ENCODE measurements at places on chromosomes 5 and 9. TPM values are rescaled to one million over a fixed set of nuclear protein-coding genes. Genes with fewer than 3 reads are reported as not detected.
A peak's percentile ranks its signal among the peaks of the same experiment; 100 is the strongest.

OLFM1 gene
- 2.0 TPM for total RNA-seq

LHX2 gene
- total RNA-seq = not detected

FBN2 gene
- total RNA-seq = 80.1 TPM

MYMK gene
- not detected for total RNA-seq

SIT1 gene
- not detected for total RNA-seq

FPGS gene
- total RNA-seq = 77.0 TPM

IFNA21 gene
- not detected for total RNA-seq

- DNase-seq = no peak
- H3K36me3 ChIP-seq = no peaks in the 10 kb centered on the region
- peaks cover 8% of the 10 kb centered on the region for H3K4me1 ChIP-seq
- peak overlapping the region; percentile 86 for H3K27ac ChIP-seq
- H3K27me3 ChIP-seq = no peaks in the 10 kb centered on the region
Observed at GRCh38 chr9:91494751-91495150, 71.1 kb upstream of the NFIL3 start.

GRCh38 chr9:18890372-18890771, 142.6 kb downstream of the SAXO1 start:
- DNase-seq = peak; percentile 70
- no peak overlapping the region for H3K27ac ChIP-seq
- no peaks in the 10 kb centered on the region for H3K4me1 ChIP-seq
- H3K4me3 ChIP-seq = no peak overlapping the region

GRCh38 chr5:114265432-114266060, 96.3 kb upstream of the KCNN2 start:
- no peak for DNase-seq
- H3K4me3 ChIP-seq = no peak overlapping the region
- H3K36me3 ChIP-seq = no peaks in the 10 kb centered on the region

DNA sequence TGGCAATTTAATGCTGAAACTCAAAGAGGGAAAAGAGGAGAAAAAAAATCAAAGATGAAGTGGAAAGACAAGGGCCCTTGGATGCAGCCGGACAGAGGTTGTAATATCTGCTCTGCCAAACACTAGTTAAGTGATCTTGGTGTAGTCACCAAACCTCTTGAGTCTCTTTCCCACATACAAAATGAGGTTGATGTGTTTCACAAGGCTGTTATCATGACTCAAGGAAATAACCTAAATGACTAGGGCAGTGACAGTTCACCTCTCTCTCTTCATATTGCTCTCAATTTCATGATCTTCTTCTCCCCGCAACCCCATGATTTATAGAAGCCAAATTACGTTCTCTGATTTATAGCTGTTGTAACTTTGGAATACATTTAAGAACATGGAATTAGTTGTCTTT, 44.9 kb downstream of the PIK3R1 start:
- no peaks in the 10 kb centered on the region for H3K27me3 ChIP-seq
- no peak overlapping the region for H3K27ac ChIP-seq
- peaks cover 18% of the 10 kb centered on the region for H3K4me1 ChIP-seq

GRCh38 chr5:142746532-142747433, 23.4 kb upstream of the ARHGAP26 start:
- H3K36me3 ChIP-seq = no peaks in the 10 kb centered on the region
- no peak overlapping the region for H3K4me3 ChIP-seq
- H3K4me1 ChIP-seq = peaks cover 2% of the 10 kb centered on the region
- no peaks in the 10 kb centered on the region for H3K27me3 ChIP-seq

DNA sequence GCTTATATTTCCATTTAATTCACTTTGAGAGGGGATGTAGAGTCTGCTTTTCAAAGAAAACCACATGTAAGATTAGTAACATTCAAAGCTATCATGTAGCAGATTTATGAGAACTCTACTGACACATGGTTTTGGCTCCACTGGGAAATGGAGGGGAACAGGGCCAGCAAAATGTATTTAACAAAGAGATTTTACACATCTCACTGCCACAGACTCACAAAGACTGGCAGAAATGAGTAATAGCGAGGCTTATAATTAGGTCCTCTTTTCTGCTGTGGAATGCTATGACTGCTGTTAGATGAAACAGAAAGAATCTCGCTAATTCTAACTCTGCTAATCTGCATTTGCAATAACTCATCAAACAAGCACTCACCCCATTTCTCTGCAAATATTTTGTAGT, 4.5 kb downstream of the DAP start:
- H3K4me1 ChIP-seq = peaks cover 9% of the 10 kb centered on the region
- H3K27ac ChIP-seq = no peak overlapping the region
- H3K36me3 ChIP-seq = peaks cover 4% of the 10 kb centered on the region
- peak overlapping the region; percentile 14 for H3K4me3 ChIP-seq

DNA sequence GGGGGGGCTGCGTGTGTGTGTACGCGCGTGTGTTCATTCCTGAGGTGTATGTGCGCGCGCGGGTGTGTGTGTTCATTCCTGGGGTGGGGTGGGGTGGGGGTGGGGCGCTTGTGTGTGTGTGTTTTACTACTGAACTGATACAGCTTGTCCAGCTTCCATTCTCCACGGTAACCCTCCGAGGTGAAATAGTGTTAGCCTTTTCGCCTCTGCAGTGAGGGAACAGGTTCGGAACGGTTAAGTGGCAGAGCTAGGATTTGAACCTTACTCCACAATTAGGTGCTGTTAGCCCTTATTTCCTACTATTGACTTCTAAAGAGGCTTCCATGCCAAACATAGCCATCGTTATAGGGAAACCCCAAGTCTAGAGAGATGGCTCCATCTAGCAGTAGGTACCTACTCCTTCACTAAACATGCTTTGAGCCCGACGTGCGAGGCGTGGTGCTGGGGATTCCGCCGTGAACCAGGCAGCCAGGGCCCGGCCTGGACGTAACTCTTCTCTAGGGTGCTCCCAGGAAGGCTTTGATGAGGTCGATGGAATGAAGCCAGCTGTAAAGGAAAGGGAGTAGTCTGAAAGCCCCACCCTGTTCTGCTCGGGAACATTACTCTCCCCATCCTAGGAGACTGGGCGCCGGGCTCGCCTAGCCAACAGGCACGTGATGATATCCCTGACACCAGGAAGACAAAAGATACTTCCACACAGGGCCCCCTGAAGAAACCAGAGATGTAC, 782 bp upstream of the SKP1 start:
- peak overlapping the region; percentile 96 for H3K27ac ChIP-seq
- peak overlapping the region; percentile 96 for H3K4me3 ChIP-seq
- peaks cover 7% of the 10 kb centered on the region for H3K4me1 ChIP-seq
- peaks cover 3% of the 10 kb centered on the region for H3K36me3 ChIP-seq
- DNase-seq = peak; percentile 34

DNA sequence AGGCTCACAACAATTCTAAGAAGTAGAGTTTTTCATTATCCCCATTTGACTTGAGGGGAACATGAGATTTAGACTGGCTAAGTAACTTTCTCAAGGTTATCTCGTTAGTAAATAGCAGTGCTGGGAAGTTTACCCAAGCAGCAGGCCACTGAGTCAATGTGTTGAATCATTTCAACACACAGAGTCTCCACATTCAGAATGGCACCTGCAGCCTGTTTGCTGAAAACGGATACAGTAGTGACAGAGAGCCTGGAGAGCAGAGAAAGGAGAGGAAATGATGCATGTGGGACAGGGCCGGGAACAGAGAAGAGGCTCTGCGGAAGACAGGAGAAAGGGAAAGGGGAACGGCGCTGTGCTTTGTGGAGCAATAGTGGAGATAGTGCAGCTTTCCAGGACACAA, 33.5 kb upstream of the ZSWIM6 start:
- no peak overlapping the region for H3K27ac ChIP-seq
- peaks cover 21% of the 10 kb centered on the region for H3K4me1 ChIP-seq
- H3K27me3 ChIP-seq = no peaks in the 10 kb centered on the region
- peak; percentile 80 for DNase-seq

- no peak overlapping the region for H3K27ac ChIP-seq
- H3K36me3 ChIP-seq = no peaks in the 10 kb centered on the region
- H3K27me3 ChIP-seq = no peaks in the 10 kb centered on the region
- H3K4me1 ChIP-seq = no peaks in the 10 kb centered on the region
- no peak overlapping the region for H3K4me3 ChIP-seq
- no peak for DNase-seq
Observed at GRCh38 chr5:37709020-37709419, 130.8 kb downstream of the GDNF start.

- no peaks in the 10 kb centered on the region for H3K27me3 ChIP-seq
- H3K4me1 ChIP-seq = peaks cover 71% of the 10 kb centered on the region
- peak; percentile 91 for DNase-seq
- peak overlapping the region; percentile 89 for H3K27ac ChIP-seq
Observed at GRCh38 chr5:150641006-150641570, 628 bp downstream of the SYNPO start.

- H3K4me1 ChIP-seq = no peaks in the 10 kb centered on the region
- no peaks in the 10 kb centered on the region for H3K36me3 ChIP-seq
- no peak overlapping the region for H3K4me3 ChIP-seq
- no peak for DNase-seq
Observed at GRCh38 chr5:76590027-76590426, 33.2 kb downstream of the F2RL2 start.

DNA sequence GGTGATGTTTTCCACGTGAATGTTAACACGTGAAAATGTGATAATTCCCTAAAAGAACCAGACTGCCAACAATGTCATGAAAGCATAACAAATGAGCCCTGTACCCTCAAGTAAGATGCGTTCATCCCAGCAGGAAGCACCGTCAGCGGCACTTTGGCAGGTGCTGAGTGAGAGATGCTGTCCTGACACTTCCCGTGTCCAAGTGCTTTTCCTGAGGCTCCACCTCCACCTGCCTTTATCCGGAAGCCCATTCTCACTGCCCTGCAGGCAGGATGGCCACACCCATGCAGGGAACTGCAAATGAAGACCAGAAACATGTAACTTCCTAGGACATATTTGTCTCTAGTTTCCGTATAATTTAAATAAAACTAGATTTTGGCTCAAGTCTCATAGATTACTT, 238.0 kb upstream of the IRX2 start:
- H3K4me3 ChIP-seq = no peak overlapping the region
- no peaks in the 10 kb centered on the region for H3K4me1 ChIP-seq

DNA sequence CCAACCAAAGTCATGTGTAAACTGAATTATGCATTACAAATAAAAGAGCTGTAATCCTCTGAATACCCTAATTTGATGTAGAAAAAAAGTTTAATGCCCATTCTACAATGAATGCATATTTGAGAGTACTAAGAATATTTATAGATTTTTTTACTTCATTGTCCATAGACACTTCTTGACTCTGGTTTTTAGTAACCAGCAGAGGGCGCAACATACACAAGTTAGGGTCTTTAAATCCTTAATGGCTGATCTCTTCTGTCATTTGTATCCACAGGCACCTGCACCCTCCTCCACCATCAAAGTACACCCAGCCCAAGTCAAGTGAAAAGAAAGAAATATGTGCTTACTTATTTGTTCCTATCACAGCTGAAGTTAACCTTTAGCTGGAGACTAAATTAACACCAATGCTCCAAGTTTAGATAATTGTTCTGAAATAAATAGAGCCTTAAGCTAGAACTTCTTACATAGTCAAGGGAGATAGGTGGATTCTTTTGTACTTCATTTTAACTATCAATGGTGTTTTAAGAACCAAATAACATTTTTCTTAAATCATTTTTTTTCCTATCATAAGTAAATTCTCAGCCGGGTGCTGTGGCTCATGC, 524.2 kb upstream of the DAB2 start:
- H3K4me3 ChIP-seq = no peak overlapping the region
- no peaks in the 10 kb centered on the region for H3K4me1 ChIP-seq
- H3K36me3 ChIP-seq = no peaks in the 10 kb centered on the region
- H3K27me3 ChIP-seq = no peaks in the 10 kb centered on the region
- DNase-seq = peak; percentile 60
